COR-L47 (cell line): ENCODE measurements at places on chromosomes 3 and 15.

DNA sequence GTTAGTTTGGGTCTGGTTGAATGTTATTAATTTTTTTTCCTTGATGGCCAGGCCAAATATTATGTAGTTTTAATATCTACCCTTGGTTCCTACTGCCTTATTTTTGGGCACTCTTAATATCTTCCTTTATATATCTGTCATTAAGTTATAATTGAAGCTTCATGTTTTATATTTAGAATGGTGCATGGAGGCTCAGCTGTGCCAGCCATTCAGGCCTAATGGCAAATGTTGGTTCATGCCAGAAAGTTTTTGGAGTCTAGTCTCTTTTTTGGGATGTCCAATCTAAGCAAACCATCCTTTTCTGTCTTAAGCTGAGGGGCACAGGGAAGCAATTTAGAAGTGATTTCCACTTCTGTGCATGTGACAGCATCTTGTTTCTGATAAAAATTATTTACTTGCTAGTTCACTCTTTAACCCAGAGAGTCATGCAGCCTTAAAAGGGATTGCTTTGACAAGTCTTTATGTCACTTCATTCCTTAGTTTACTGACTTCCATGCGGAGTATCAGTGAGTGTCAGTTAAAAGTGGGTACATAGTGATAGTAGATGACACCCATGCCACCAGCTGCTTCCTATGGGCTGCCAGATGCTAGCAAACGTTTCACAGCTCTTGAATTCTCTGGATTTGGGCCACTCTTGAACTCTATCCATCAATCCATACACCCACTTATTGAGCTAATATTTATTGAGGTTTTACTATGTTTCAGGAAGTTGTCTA, 33.0 kb downstream of the MITF start:
- no peak for DNase-seq

DNA sequence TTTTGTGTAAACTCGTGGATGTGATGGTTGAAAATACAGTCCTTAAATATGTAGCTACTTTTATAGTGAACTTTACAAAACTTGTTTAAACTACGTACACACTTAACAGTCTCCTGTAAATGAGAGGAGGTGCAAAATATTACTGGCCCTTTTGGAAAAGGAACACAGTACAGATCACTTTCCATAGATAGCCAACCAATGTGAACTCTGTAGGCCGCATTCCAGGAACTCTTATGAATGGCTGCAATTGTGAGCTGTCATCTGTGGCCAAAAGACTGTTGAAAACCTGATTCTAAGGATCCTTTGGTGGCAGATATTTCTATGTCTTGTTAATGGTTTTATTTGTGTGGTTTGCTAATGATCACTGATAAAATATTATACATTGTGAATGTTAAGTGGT, 6.2 kb downstream of the TSC22D2 start:
- DNase-seq = no peak

GRCh38 chr15:26132811-26133210, 269.7 kb upstream of the ATP10A start:
- DNase-seq = no peak

GRCh38 chr3:122260206-122260605, 64.8 kb upstream of the CSTA start:
- DNase-seq = no peak

DNA sequence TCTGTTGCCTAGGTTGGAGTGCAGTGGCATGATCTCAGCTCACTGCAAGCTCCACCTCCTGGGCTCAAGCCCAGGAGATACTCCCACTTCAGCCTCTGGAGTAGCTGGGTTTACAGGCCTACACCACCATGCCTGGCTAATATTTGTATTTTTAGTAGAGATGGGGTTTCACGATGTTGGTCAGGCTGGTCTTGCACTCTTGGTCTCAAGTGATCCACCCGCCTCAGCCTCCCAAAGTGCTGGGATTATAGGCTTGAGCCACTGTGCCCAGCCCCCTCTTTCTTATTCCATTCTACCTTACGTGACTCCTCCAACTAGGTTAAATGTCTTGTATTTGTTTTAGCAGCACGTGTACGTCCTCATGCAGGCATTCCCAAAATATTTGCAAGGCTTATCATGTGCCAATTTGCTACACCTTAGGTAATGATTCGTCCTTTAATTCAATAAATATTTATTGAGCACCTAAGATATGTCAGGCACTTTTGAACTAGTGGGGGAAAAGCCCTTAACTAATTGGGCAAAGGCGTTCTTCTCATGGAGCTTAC, 14.9 kb upstream of the MAGI1 start:
- DNase-seq = no peak

DNA sequence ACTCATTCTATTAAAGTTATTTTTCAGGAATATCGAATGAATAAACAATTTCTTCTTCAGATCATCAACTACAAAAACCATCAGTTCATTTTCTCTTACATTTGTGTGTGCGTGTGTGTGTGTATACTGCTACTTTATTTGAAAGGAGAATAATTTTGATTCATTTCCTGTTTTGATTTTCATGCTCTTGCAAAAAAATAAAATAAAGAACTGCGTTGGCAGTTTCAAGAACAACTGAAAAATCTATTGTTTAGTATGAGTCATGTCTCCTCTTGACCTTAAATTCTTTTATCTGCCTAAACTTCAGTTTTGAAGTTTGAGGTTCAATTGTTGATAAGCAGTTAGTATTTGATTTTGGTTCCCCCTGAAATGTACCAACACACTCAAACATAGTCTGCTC, 540.8 kb downstream of the FGF12 start:
- DNase-seq = no peak

GRCh38 chr3:13881536-13882410, 1.9 kb upstream of the WNT7A start:
- no peak for DNase-seq

GRCh38 chr3:45131201-45131600, 15.0 kb downstream of the CDCP1 start:
- DNase-seq = no peak

DNA sequence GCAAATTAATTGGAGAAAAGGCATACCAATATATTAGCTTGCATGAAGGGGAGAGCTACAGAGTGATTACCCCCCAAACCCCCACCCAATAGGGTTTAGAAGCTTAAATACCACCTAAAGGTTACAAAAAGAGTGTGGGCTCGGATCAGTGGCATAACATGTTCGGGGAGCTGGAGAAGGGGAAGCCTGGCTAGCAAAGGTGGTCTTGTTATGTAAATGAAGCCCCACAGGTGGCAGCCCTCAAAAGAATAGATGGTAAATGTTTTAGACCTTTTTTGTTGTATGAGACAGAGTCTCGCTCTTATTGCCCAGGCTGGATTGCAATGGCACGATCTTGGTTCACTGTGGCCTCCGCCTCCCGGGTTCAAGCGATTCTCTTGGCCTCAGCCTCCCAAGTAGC, 10.9 kb upstream of the PXK start:
- DNase-seq = no peak

GRCh38 chr3:190865828-190866227, 3.3 kb upstream of the GMNC start:
- no peak for DNase-seq

GRCh38 chr15:71043373-71043772, 71.9 kb upstream of the THSD4 start:
- no peak for DNase-seq
